Dermis blood vessel endothelial cell (primary cell): ENCODE measurements at places on chromosomes 6 and 20. TPM values are rescaled to one million over a fixed set of nuclear protein-coding genes. Genes with fewer than 3 reads are reported as not detected.

SPTLC3 gene
- 0.68 and 1.4 TPM in 2 replicates for total RNA-seq

RAET1L gene
- not detected in 2 replicates for total RNA-seq

FBXO5 gene
- 10.9 and 24.5 TPM in 2 replicates for total RNA-seq

MCCD1 gene
- total RNA-seq: not detected in 2 replicates

CST7 gene
- total RNA-seq: not detected in 2 replicates

NOTCH4 gene
- 44.3 and 63.5 TPM in 2 replicates for total RNA-seq

ANGPT4 gene
- total RNA-seq: not detected in 2 replicates

TXLNB gene
- 0.68 and 0.74 TPM in 2 replicates for total RNA-seq

WFDC10B gene
- not detected in 2 replicates for total RNA-seq

DCDC2 gene
- total RNA-seq: 1.0 and 1.5 TPM in 2 replicates

UCKL1 gene
- total RNA-seq: 40.7 and 46.4 TPM in 2 replicates

FOXF2 gene
- total RNA-seq: not detected in 2 replicates

NRN1 gene
- total RNA-seq: 43.4 and 56.3 TPM in 2 replicates

HLA-DQA2 gene
- not detected in 2 replicates for total RNA-seq

PLEKHG1 gene
- total RNA-seq: 42.3 and 74.5 TPM in 2 replicates

ECT2L gene
- total RNA-seq: not detected in 2 replicates

HCRTR2 gene
- total RNA-seq: not detected in 2 replicates

IRF4 gene
- 0.05 TPM in 1 of 2 replicates, not detected in the other for total RNA-seq

HLA-DOA gene
- not detected in 2 replicates for total RNA-seq

CGAS gene
- total RNA-seq: 4.1 and 8.7 TPM in 2 replicates

NR2E1 gene
- not detected in 2 replicates for total RNA-seq

IMPG1 gene
- total RNA-seq: not detected in 2 replicates

GPX6 gene
- total RNA-seq: not detected in 2 replicates

BPIFB4 gene
- total RNA-seq: not detected in 2 replicates

DUSP15 gene
- total RNA-seq: 0.14 and 0.34 TPM in 2 replicates

EPPIN gene
- not detected in 2 replicates for total RNA-seq

C20orf202 gene
- total RNA-seq: not detected in 2 replicates

TOX2 gene
- 0.88 and 1.5 TPM in 2 replicates for total RNA-seq

FAXC gene
- 0.34 and 0.56 TPM in 2 replicates for total RNA-seq

NRSN1 gene
- not detected in 2 replicates for total RNA-seq

MEI4 gene
- under 0.01 TPM in 1 of 2 replicates, not detected in the other for total RNA-seq

E2F3 gene
- total RNA-seq: 5.8 and 9.7 TPM in 2 replicates

TMEM151B gene
- not detected in 2 replicates for total RNA-seq

SNAP25 gene
- total RNA-seq: 0.05 TPM in 1 of 2 replicates, not detected in the other

E2F1 gene
- 11.2 and 16.1 TPM in 2 replicates for total RNA-seq

WFDC2 gene
- not detected in 2 replicates for total RNA-seq

ZSCAN23 gene
- total RNA-seq: 0.51 and 0.74 TPM in 2 replicates

KCNB1 gene
- under 0.01 TPM in 1 of 2 replicates, not detected in the other for total RNA-seq

SASH1 gene
- total RNA-seq: 112 and 160 TPM in 2 replicates

TSBP1 gene
- not detected in 2 replicates for total RNA-seq

TMX4 gene
- 16.0 and 18.0 TPM in 2 replicates for total RNA-seq
